GM19239 (cell line): ENCODE measurements at places on chromosomes 2 and 18.

- no peak for DNase-seq
These were observed 68.5 kb downstream of the TMEM237 start for GRCh38 chr2:201574766-201575165.

- peak; percentile 80 for DNase-seq
These were observed 28.7 kb downstream of the IGFBP5 start for GRCh38 chr2:216666461-216667233.

DNA sequence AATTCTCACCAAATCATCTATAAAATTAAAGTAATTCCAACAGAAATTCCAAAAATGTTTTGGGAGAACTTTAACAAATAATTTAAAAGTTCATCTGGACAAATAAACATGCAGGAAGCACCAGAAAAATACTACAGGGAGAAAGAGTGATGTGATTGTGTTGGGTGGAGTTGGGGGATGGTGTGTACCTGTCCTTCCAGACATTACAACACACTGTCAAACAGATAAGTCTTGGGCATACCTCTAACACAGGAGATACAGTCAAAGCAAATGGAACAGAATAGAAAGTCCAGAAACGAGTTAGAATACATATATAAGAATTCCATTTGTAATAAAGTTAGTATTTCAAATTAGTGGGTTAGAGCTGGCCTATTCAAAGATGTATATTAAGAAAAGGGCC lies 22.6 kb downstream of the METTL8 start:
- no peak for DNase-seq

- DNase-seq: no peak
These were observed 134.6 kb downstream of the UXS1 start for GRCh38 chr2:106059416-106060065.

- DNase-seq: no peak
These were observed 78.5 kb downstream of the ACAA2 start for GRCh38 chr18:49734836-49735235.

DNA sequence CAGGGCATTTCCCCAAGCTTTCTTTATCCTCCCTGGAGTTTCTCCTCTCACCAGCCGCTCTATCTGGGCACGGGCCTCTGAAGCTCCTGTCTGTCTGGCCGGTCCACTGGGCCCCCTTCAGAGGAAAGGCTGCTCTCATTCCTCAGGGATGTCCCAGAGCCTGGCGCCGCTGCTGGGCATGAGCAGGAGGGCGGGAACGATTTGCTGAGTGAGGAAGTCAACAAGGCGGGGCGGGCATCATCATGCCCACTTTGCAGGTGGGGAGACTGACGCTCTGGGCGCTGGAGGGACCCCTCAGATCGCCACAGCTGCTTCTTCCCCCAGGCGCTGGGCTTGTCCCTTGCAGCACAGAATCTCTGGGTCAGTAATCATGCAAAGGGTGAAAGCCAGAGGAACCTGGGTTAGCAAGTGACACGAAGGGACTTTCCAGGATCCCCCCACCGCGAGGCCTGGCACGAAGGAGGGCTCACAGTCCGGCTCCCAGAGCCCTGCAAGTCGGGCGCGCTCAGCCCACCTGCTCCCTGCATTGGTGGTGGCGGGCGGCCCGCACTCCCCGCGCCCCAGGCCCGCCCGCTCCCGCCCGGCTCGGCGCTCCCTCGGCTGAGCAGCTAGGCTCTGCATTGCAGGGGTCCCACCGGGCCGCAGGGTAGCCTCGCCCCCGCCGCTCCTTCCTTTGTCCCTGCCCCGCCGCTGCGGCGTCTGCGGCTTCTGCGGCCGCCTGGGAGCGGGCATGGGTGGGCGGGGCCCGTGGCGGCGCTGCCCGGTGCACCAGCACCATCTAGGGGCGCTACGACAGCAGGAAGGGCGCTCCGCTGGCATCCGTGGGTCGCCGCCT lies 157.8 kb downstream of the CYRIA start:
- no peak for DNase-seq

DNA sequence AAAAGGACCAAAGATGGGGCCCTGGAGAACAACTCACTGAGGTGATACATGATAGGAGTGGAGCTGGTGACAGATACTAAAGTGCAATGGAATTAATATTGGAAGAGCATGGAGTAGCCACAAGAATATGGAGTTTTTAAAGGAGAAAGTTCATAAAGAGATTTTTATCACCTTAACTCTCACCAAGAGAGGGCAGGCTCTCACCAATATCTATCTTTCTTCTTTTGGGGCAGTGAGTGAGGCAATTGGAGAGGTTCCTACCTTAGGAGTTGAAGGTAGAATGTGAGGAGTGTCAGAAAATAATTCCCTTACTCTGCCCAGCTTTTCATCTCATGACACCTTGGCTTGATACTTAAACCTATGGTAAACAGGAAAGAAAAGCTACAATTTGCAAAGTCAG lies 233.7 kb upstream of the CWC22 start:
- no peak for DNase-seq

- no peak for DNase-seq
These were observed 107.1 kb upstream of the MAPRE2 start for GRCh38 chr18:34933909-34934661.

GRCh38 chr2:214695789-214696188 lies 113.7 kb downstream of the BARD1 start:
- no peak for DNase-seq

- DNase-seq: no peak
These were observed 42.4 kb downstream of the MBD2 start for GRCh38 chr18:54181856-54182602.

GRCh38 chr2:46390036-46390435 lies 89.3 kb upstream of the TMEM247 start:
- DNase-seq: no peak

- DNase-seq: no peak
These were observed 235.8 kb downstream of the EN1 start for GRCh38 chr2:118611691-118612090.

DNA sequence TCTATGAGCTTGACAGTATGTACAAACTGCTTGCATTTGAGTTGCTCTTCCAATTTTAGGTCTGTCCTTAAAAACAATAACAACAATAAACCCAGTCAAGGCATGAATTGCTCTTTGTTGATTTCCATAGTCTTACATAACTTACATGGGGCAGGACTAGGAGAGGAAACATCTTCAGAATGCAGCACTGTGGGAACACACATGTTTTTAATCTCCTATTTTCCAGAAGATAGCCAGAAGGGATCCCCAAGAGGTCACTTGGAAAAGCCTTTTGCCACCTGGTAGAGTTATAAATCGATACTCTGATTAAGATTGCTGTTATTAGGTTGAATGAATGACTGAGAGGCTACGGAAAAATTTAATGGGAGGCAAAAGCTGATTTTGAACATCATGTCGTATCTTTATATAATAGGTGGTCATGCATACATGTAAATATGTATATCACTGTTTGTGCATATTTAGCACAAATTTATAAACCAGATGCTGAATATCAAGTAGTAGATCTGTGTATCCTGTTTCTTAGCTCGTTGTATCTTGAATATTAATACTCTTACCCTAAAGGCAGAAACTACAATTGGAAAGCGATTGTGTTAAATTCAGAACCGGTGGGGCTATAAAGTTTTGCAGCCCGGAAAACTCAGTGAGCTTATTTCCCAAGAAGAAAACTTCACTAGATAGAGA lies 479.4 kb upstream of the TCF4 start:
- DNase-seq: no peak

DNA sequence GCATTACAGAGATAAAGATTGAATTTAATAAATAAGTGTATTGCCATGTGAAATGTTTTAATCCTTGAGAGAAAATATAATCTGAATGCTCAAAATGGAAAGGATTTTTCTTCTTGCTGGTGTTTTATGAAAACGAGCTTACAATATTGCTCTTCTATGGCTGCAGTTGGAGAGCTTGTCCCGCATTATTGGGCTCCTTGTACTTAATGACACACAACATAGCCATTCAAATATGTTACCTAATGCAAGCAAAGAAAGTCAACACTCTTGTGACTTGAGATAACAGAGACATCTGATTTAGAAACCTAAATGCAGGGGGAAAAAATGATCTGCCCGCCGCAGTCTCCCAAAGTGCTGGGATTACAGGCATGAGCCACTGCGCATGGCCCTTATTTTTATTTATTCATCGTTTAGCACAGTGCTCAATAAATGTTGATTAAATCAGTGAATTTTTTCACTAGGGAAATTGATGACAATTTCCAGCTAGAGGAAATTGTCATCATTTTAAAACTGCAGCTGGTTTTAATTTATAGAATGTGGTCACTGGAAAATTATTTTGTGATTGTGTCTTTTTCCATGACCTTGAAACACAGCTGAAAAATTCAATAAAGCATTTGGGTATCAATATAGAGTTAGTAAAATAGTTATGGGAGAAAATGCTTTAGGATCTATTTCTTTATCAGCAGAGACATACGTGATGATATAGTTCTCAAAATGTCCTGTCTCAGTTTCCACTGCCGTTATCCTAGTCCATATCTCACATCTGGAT lies 2.4 kb upstream of the PRKD3 start:
- no peak for DNase-seq

DNA sequence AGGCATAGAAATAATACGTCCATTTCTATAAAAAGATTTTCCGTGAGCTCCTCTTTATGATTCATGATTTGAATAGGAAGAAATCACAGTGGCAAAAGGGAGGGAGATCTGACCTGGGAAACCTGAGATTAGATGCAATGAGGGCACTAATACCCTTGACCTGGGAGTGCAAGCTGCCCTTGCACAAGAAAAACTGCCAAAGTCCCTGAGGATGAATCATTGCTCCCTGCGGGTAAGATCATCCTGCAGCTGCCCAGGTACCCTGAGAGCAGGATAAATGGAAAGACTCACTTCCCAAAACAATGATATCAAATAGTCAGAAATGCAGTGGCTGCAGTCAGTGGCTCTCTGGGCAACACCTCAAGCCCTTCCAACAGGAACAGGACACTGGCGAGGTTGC lies 11.6 kb downstream of the FHL2 start:
- DNase-seq: no peak

DNA sequence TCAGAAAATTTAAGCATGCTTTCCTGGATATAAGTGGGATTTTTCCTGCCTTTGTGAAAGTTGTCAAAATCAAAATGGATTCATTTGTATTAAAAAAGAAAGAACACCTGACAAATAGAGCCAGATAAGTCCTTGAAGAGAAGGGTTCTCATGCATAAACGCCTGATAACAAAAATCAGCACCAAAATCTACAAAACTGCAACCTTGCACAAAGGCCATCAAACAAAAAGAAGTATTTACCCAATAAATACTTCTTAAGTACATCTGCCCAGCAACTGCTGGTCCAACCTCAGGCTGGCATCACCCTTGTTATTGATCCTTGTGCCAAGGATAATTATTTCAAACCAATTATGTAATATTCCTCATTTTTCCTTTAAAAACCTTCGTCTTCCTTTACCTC lies 315.9 kb downstream of the GPD2 start:
- no peak for DNase-seq

GRCh38 chr2:74368499-74368898 lies 11.6 kb downstream of the DCTN1 start:
- DNase-seq: no peak

DNA sequence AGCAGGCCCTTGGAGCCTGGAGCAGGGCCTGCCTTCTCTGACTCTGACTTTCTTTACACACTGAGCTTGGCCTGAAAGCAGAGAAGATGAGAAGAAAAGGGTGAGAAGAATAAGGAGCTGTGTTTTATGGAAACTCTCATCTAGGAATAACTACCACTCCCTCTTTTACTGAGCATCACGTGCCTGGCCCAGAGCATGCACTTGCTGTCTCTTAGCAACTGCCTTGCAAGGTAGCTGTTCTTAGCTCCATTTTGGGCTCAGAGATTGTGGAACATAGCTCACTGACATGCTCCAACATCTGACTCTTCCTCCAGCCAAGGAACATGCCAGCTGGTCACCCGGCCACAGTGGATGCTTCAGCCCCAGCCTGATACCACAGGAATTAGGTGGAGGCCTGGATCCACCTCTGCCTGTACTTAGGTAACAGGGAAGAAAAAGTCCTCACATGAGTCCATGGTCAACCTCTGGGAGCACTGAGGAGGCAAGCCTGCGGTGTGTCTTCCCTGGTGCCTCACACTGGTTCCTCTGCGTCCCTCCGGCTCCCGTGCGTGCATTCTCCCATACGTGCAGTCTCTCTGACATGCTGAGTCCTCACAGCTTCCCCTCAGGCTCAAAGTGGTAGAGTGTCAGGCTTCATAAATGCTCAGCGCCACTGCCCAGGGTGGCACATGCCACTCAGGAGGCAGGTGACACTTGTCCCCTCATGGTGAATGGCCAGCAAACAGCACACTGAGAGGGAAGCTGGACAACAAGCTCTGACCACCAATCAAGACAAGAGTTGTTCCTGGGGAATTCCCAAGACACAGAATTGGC lies 35.7 kb downstream of the AMER3 start:
- no peak for DNase-seq

DNA sequence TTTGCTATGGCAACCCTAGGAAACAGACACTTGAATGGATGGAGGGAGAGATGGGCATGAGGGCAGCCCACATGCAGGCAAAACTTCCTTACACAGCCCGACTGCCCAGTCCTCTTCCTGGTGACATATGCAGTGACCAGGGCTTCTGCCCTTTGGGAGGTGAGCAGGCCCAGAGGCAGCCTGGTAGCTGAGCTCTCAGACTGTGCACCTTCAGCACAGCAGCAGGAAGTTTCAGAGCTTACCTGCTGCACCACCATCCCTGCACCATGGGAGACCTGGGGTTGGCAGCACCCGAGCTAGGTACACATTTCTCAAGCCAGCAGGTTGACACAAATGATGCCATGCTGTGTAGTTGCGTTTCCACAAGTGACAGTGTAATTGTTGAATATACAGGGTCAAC lies 97.6 kb upstream of the LMAN1 start:
- DNase-seq: no peak

- no peak for DNase-seq
These were observed 27.9 kb upstream of the MBP start for GRCh38 chr18:77160515-77160914.

DNA sequence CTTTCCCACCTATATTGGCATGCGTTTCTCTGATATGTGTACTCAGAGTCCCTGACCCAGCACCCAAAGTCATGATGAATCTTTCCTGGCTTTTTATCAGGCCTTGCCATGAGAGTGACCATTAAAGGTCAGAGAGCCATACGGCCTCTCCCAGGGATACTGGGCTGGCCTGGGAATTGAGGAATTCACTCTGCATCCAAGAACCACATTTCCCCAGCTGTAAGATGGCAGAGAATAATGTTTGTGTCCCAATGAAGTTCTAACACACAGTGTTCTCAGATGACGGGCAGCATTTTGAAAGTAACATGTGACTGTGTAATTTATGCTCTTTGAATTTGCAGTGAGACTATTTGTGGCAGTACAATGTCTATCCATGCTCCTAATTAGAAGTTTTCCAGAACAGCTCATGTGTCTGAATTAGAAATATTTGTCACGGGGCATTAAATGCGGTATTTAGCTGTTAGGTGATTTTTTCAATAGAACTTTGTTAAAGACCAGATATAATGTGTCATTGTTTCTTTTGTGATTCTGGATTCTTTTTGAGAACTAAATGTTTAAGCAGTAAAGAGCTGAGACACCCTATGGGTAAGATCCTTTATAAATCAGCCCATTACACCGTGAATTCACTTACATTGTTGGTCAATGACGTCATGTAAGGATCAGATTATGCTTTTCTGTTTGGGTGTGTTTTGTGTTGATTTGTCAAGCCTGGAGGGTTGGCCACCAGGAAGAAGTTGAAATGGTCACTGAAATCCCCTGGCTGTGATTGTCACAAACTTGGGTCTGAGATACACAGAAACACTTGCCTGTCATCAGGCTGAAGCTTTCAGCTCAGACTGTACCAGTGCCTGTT lies 7.3 kb upstream of the SLC3A1 start:
- DNase-seq: no peak
